ENCODE measurements at places on chromosomes 11 and 22.

GRCh38 chr22:36753120-36753802, 22.7 kb downstream of the IFT27 start:
- no peak for DNase-seq

DNA sequence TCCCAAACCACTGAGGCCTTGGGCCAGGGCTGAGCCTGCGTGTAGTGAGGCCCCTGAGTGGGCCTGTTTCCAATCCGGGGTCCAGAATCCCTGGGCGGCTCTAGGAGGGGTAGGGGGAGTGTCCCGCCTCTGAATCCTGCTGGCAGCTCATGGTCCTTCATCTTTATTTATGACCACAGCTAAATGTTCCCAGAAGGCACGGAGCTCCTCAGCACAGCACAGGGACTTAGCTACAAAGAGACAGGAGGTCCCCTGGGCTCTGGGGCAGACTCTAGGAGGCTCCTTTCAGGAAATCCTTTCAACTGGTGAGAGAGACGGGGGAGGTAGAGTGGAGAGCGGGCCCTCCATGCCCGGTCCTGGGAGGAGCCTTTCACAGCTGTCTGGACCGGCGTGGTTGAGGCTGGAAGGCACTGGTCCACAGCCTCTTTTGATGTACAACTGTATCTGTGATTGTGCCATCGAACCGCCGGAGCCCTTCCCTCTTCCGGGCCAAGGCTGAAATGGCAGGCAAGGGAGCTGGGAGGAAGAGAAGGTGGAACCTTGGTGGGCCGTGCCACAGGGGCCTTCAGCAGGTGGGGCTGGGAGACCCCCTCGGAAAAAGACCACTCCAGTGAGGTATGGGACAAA, 46.8 kb downstream of the SCUBE1 start:
- no peak for DNase-seq

GRCh38 chr11:100800202-100800601, 113.1 kb downstream of the ARHGAP42 start:
- no peak for DNase-seq

DNA sequence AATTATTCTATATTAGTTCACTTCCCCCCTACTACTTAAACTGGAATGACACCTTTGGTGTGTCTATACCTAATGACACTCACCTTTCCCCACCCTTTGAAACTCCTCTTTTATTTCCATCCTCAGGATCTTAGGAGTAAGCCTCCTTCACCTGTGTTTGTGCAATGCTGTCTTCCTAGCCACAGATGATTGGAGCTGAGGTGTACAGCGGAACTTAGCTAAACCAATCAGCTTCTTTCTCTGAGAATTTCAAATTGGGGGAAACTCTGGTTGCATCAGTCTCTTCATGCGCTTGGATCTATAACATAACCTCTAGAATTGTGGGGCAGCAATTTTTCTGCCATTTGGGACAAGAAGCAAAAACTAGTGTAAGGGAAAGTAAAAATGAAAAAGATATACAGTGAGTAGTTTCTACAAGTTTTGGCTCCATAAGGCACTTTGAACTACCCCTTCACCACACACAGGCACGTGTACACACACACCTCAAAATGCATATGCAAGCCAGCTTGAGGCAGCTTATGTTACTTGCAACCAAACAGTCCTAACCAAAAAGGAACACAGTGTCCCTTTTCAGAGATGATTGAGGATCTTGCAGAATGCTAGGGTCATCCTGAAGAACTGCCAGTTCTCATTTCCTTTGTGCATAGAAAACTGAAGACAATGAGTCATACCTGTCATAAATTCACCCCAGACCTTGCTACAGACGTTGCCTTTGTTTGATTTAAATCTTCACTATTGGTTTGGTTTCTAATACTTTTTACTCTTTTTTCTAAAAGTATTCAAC, 36.0 kb upstream of the LDLRAD3 start:
- DNase-seq, result peak; percentile 34

DNA sequence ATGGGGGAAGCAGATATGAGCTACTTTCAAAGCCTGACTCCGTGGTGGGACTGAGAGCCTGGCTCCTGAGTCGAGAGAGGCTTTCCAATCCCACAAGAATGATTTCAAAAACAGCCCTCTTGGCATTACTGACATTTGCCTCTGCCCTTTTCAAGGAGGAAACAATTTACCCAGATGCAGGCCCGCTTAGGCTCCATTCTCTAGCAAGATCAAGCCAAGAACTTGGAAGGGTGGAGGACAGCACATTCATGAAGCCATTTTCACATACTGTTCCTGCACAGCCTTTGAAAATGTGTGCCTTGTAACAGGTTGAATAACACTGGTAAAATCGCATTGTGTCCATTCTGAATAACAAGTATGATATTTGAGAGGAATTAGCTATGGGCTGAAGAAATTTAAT, 58.2 kb upstream of the EED start:
- DNase-seq, result no peak

DNA sequence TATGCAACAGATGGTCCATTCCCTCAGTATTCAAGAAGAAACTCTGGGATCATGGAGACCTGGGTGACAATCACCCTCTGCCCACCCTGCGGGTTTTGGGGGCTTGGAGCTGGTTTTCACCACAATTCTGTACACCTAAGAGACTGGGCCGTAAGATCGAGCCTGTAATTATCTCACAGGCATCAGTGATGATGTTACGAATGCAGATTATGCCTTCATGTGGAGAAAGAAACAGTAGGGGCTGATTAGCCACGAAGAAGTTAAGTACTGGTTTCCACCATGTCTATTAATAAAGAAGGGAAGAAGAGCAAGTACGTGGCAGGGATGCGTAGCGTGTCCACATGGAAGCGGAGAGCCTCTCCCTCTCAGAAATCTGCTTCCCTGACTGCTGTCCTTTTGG, 5.3 kb upstream of the EFCAB6 start:
- no peak for DNase-seq

- no peak for DNase-seq
These were observed 3.3 kb downstream of the PHOX2A start for GRCh38 chr11:72240461-72241290.

DNA sequence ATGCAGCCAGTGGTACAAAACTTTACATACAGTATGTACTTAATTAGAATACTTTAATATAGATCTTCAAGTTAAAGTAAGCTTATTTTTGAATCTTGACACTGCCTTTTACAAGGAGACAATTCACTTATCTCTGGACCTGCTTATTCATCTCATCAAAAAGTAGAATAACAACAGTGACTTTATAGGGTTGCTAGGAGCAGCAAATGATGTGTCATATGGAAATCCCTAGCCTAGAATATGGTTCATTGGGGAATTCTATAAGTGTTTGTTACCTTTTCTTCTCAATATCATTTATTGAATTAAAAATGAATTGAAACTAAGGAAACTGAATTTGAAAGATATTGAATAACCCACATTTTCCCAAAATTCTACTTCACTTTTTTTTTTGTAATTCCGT, 45.0 kb upstream of the FIBIN start:
- DNase-seq, result no peak

- DNase-seq, result no peak
These were observed 146.8 kb downstream of the DBX1 start for GRCh38 chr11:20013346-20014066.

DNA sequence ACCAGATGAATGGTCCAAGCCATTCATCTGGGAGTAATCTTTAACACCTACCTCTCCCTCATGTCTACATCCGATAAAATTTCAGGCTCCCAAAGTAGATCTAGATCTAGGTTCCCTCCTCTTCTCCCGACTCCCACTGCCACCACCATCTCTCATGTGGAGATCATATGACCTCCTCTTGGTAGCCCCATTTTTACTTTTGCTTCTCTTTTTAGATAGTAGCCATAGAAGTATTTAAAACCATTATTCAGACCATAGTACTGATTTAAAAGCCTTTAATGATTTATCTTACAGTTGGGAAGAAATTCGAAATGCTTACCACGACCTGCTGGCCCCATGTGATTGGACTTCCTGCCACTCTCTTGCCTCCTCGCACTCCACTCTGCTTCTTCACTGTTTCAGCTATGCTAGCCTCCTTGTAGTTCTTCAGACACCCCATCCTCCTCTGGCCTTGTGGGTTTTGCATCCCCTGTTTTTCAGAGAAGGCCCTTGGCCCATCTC, 98.5 kb downstream of the RASSF10 start:
- DNase-seq, result no peak

DNA sequence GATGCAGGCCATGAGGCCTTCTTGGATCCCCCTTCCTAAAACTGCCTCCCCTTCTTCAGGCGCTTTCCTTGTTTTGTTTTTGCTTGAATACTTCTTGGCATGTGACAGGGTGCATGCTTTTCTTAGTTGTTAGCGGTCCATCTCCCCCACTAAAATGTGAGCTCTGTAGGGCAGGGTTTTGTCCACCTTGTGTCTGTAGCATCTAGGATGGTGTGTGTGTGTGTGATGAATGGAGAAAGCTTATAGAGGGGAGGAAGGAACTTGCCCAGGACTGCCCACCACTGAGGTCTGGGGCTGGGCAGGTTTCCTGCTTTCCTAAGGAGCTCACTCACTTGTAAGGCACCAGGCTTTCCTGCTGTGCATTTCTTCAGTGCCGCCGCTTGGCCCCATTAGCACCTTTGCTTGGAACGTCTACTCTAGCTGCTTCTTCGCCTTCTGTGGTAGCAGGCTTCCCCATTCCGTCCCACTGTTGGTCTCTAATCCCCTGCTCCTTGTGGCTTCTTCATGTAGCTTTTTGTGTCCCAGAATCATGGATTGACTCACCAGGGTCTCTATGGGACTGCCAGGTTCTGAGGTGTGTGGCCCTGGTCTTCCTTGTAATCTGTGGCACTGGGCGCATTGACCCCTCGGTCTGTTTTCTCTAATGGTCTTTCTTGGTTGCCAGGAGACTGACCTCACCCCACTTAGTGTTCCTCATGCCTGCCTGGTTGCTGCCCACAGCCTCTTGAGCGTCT, 3.3 kb downstream of the DGCR8 start:
- no peak for DNase-seq

DNA sequence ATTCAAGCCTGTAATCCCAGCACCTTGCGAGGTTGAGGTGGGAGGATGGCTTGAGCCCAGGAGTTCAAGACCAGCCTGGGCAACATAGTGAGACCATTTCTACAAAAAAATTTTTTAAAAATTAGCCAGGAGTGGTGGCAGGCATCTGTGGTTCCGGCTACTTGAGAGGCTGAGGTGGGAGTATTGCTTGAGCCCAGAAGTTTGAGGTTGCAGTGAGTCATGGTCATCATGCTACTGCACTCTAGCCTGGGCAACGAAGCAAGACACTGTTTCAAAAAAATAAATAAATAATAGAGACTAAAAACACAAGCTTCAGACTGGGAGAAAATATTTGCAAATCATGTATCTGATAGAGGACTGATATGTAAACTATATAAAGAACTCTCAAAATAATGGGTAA, 33.2 kb downstream of the BTBD10 start:
- peak; percentile 75 for DNase-seq

GRCh38 chr11:62456630-62457029, 37.8 kb downstream of the SCGB1A1 start:
- no peak for DNase-seq

DNA sequence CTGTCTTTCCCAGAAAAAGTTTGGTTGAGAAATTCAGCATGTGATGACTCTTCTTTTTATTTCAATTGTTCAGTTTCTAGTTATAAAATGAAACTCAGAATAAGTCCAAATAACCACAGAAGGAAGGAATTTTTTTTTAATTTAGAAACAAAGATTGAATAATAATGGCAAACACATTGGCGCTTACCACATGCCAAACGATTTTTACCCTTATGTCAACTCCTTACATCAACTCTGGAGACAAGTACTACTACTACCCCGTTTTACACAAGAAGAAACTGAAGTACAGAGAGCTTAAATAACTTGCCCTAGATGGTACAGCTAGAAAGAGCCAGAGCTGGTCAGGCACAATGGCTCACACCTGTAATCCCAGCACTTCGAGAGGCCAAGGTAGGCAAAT, 52.4 kb downstream of the AHNAK start:
- no peak for DNase-seq

All from kidney epithelial cell (primary cell).